T-helper 2 cell treated with Interferon-gamma antibody and Interleukin-4, amounts not matched to agents 5 μg/mL and 100 μg/mL, for 36 hours (primary cell): ENCODE measurements at places on chromosomes 12 and 14.

DNA sequence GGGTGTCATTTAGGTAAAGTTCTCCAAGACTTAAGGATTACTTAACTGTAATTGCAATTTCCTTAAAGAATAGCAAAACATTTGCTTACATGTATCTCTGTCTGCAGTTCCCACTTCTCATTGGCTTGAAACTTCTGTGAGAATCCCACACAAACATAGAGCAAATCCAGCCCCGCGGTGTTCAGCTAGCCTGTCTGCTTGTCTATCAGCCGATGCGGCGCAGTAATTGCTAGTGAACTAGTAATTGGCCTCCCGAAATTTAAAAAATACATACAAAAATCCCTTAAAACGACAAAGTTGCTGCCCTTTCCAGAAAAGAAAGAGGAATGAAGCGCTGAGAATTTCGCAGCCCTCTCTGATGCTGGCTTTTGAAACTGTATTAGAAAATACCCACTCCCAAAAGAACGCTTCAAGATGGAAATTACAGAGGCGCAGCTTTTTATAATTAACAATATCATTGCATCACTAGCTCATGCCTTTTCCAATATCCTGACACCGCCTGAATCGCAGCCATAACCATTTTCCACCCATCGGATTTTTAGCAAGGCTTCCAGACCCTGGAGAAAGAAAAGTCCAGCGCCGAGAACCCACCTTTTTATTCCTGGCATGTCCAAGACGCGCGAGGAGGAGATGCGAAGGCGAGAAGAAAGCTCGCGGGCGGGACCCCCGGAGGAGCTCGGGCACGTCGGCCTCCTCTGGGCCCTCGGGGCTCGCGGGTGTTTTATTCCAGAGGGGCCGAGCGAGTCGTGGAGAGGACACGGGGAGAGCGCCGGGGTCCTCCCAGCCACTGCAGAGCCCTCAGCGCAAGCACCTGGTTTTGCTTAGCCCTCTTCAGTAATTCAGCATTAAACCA, 646 bp downstream of the FBLN5 start:
- H3K4me3 ChIP-seq: peak overlapping the region; percentile 89
- H3K4me1 ChIP-seq: peaks cover 12% of the 10 kb centered on the region
- peaks cover 36% of the 10 kb centered on the region for H3K27me3 ChIP-seq
- H3K36me3 ChIP-seq: no peaks in the 10 kb centered on the region
- DNase-seq: no peak

DNA sequence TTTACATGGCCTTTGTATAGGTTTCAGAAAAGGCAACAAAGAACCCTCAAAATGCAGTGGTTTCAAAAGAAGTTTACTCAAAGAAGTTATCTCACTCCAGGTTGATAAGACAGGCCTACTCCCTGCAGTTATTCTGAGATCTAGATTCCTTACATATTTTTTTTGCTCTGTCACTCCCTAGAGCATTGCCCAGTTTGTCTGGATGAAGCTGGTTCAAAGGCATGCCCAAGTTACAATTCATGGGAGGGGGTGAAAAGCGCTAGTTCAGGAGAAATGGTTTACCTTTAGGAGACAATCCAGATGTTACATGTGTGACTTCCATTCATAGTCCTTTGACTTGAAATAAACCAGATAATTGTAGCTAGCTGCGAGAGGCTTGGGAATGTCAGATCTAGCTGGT, 115.0 kb downstream of the TPH2 start:
- H3K4me1 ChIP-seq: no peaks in the 10 kb centered on the region
- no peak overlapping the region for H3K4me3 ChIP-seq
- no peaks in the 10 kb centered on the region for H3K27me3 ChIP-seq
- H3K36me3 ChIP-seq: no peaks in the 10 kb centered on the region
- DNase-seq: no peak

GRCh38 chr12:76916170-76916540, 37.3 kb upstream of the CSRP2 start:
- no peaks in the 10 kb centered on the region for H3K36me3 ChIP-seq
- H3K4me3 ChIP-seq: no peak overlapping the region
- no peak for DNase-seq
- peaks cover 14% of the 10 kb centered on the region for H3K27me3 ChIP-seq
- H3K27ac ChIP-seq: no peak overlapping the region

GRCh38 chr12:129258781-129259318, 405.6 kb downstream of the GLT1D1 start:
- H3K4me1 ChIP-seq: no peaks in the 10 kb centered on the region
- H3K4me3 ChIP-seq: no peak overlapping the region
- DNase-seq: no peak
- no peaks in the 10 kb centered on the region for H3K36me3 ChIP-seq
- H3K27me3 ChIP-seq: no peaks in the 10 kb centered on the region
- H3K27ac ChIP-seq: no peak overlapping the region

DNA sequence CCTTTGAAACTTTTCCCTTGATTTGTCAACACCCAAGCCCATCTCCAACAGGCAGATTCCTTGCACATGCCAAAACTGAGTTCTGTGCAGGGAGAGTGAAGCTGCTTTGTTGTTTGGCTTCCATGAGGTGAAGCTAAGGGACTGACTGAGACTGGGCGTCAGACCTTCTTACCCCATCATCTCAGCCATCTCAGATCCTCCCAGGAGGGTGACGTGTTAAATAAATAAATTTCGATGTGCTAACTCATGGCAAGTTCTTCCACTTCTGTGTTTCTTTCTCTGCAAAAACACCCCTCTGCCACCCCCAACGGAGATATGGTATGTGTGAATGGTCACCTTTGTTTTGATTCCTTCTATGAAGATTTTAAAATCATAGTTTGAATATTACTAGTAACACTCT, 17.8 kb downstream of the UTP20 start:
- no peak for DNase-seq
- H3K4me3 ChIP-seq: no peak overlapping the region
- H3K36me3 ChIP-seq: peaks cover 32% of the 10 kb centered on the region
- no peaks in the 10 kb centered on the region for H3K27me3 ChIP-seq
- H3K4me1 ChIP-seq: no peaks in the 10 kb centered on the region

- peaks cover 4% of the 10 kb centered on the region for H3K4me1 ChIP-seq
- no peak overlapping the region for H3K4me3 ChIP-seq
- no peaks in the 10 kb centered on the region for H3K27me3 ChIP-seq
- DNase-seq: no peak
These were observed 349.0 kb downstream of the RAD51B start for GRCh38 chr14:68168460-68169109.

GRCh38 chr12:68239309-68239982, 13.8 kb upstream of the IL26 start:
- no peaks in the 10 kb centered on the region for H3K27me3 ChIP-seq
- H3K27ac ChIP-seq: no peak overlapping the region
- H3K4me3 ChIP-seq: no peak overlapping the region
- DNase-seq: no peak
- peaks cover 50% of the 10 kb centered on the region for H3K4me1 ChIP-seq

DNA sequence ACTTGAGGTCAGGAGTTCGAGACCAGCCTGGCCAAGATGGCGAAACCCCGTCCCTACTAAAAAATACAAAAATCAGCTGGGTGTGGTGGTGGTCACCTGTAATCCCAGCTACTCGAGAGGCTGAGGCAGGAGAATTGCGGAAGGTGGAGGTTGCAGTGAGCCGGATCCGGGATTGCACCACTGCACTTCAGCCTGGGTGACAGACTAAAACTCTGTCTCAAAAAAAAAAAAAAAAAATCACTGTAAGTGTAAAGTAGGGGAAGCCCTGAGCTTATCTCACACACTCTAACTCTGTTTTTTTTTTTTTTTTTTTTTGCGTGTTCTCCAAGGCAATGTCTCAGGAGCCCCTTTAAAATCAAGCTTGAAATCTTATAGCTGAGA, 421 bp upstream of the RBMS2 start:
- H3K4me1 ChIP-seq: peaks cover 31% of the 10 kb centered on the region
- H3K27ac ChIP-seq: no peak overlapping the region
- DNase-seq: no peak
- H3K27me3 ChIP-seq: no peaks in the 10 kb centered on the region
- H3K4me3 ChIP-seq: peak overlapping the region; percentile 94
- no peaks in the 10 kb centered on the region for H3K36me3 ChIP-seq

GRCh38 chr14:33949411-33949893, 1.4 kb downstream of the EGLN3 start:
- DNase-seq: no peak
- H3K4me1 ChIP-seq: peaks cover 46% of the 10 kb centered on the region
- H3K27ac ChIP-seq: no peak overlapping the region
- peak overlapping the region; percentile 86 for H3K4me3 ChIP-seq
- H3K27me3 ChIP-seq: peaks cover 68% of the 10 kb centered on the region

DNA sequence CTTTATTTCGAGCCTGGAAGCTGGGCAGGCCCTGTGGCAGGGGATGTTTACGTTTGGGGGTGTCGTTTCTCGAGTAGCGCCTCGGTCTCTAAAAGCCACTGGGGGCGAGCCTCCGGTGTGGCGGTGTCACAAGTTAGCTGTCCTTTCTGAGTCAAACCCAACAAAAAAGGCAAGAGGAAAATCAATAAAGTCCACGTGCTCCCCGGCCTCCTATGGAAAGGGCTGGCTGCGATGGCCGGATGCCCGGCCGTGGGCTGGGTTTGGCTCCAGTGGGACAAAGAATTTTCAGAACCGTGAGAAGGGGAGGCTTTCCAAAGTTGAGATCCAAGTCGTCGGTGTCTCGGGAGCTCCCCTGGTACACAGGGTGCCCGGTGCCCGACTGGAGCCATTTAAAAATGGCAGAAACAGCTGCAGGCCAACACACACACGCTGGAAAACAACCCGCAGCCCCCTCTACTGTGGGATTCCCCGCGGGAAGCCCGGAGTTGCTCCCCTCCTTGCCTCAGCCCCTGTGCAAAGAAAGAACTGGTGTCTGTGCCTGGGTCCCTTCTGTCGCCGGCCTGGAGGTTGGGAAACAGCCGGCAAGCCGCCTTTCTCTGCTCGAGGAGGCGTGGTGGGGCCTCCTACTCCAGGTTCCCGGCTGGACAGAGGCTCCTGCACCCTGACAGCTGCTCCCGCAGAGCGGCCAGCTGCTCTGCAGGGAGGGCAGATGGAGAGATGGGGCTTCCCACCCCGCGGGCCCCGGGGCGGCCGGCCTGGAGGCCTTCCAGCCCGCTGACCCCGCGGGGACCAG, 1.9 kb downstream of the BCL7A start:
- H3K27me3 ChIP-seq: peaks cover 28% of the 10 kb centered on the region
- DNase-seq: no peak
- H3K36me3 ChIP-seq: no peaks in the 10 kb centered on the region

DNA sequence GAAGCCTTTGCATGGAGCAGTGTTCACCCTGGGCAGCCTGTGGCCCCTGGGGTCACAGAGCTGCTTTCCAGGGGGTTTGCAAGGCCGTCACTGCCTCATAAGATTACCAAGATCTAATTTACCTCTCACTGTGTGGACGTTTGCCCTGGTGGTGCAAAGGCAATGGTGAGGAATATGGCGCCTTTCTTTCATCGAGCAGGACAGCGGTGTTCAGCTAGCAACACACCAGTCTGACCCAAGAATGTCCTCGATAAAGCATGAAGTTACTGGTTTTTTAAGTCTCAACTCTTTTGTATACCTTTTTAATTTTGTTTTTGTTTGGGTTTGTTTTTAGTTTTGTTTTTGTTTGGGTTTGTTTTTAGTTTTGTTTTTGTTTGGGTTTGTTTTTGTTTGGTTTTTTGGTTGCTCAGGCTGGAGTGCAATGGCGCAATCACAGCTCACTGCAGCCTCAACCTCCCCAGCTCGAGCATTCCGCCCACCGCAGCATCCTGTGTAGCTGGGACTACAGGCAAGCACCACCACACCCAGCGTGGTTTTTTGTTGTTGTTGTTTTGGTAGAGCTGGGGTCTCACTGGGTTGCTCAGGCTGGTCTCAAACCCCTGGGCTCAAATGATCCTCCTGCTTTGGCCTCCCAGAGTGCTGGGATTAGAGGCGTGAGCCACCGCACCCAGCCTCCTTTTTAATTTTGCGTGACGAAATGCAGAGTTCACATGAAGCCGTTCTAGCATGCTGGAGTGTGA, 57.9 kb downstream of the PPP2R5C start:
- peak overlapping the region; percentile 73 for H3K4me3 ChIP-seq
- peak overlapping the region; percentile 98 for H3K27ac ChIP-seq
- no peaks in the 10 kb centered on the region for H3K27me3 ChIP-seq
- peak; percentile 64 for DNase-seq
- peaks cover 79% of the 10 kb centered on the region for H3K4me1 ChIP-seq

DNA sequence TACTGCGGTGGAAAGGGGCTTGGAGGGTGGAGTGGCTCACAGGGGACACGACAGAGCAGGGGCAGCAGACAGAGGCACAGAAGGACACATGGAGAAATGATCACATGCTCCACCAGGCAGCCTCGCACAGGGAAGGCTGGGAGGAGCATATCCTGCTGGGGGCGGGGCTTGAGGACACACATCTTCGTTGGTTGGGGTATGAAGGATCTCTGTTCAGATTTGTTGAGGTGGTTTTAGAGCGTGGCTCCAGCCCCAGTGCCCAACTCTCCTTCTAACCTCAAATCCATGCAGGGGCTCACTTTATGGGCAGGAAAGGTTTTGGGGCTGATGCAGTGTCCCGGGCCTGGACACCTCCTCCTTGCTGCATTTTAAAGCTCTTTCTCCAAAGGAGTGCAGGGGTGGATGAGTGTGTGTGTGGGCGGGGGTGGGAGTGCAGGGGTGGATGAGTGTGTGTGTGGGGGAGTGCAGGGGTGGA, 733 bp upstream of the P3H3 start:
- H3K4me3 ChIP-seq: peak overlapping the region; percentile 55
- H3K36me3 ChIP-seq: no peaks in the 10 kb centered on the region

DNA sequence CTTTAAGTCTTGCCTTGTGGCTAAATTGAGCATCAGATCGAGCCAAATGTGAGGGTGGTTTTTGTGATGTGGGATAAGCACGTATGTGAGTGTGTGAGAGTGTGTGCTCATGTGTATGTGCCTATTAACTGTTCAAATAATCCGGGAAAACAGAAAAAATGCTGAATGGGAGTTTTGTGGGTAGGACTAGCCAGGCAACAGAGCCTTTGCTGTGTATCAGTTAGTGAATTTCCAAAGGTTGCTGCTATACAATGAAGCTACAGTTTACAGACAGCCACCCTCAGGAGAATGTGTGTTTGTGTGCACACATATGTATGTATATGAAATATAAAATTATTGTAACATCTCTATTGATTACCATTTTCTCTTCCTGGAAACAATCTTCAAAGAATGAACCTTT, 154.0 kb downstream of the SOX5 start:
- H3K36me3 ChIP-seq: no peaks in the 10 kb centered on the region
- no peak overlapping the region for H3K4me3 ChIP-seq
- no peaks in the 10 kb centered on the region for H3K27me3 ChIP-seq
- DNase-seq: no peak
